ENCODE measurements at places on chromosomes 6 and 20. TPM values are rescaled to one million over a fixed set of nuclear protein-coding genes. Genes with fewer than 3 reads are reported as not detected.

DNA sequence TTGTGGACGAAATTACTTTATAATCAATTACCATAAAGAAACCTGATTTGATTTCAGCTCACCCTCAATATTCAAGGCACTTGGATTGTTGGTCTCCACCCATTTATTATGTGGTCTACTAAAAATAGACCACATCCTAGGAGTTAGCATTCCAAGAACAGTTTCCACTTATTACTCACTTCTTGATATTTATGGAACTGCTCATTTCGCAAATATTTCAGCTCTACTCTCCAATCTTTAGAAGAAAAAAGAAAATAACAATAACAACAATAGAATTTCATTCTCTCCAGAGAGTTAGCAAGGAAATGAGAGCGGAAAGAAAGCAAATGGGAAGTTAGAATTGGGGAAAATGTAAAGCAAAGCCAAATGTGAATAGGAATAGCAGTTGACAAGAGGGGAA lies 26.2 kb upstream of the HDAC2 start:
- DNase-seq: no peak

The OPRL1 gene
- total RNA-seq: 1.8 TPM

DNA sequence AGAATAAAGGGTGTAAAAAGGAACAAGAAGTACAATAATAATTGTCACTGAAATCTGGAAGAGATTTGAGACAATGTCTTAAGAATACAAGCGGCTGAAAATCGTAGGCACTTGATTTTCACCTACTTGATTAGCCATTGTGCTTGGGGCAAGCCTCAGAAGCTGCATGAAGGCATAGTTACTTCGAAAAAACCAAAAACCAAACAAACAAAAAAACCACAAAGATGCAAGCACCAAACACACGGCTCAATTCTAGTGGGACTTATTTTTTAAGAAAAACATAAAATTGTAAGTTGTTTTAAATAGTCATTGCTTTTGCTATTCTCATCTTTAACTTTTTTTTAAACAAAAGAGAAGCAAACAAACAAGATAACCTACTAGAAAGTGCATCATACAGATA lies 235.6 kb downstream of the OGFRL1 start:
- DNase-seq: no peak

GRCh38 chr20:37345339-37346235 lies at the start of gene SRC:
Gene SRC, plus strand, starts transcription at chr20:37346140. Its CDS starts 38,014 bp downstream, at chr20:37384154.
- DNase-seq: peak; percentile 63

DNA sequence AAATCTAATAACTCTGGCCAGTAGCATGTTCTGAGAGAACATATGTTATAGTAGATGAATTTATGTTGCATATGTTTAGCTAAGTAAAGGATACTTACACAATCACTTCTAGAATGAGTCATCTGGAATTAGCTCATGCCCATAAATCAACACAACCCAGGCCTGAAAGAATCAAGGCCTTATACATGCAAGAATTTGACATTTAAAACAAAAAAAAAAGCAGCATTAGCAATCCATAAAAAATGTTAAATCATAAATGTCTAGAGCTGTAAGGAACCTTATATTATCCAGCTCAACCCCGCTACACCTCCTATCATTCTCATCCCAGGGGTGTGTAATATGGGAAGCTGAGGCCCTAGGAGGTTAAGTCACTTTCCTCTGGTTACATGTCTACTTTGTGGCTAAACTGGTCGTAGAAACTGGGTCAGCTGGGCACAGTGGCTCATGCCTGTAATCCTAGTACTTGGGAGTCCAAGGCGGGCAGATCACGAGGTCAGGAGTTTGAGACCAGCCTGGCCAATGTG lies 105.2 kb upstream of the CARMIL1 start:
- DNase-seq: no peak

DNA sequence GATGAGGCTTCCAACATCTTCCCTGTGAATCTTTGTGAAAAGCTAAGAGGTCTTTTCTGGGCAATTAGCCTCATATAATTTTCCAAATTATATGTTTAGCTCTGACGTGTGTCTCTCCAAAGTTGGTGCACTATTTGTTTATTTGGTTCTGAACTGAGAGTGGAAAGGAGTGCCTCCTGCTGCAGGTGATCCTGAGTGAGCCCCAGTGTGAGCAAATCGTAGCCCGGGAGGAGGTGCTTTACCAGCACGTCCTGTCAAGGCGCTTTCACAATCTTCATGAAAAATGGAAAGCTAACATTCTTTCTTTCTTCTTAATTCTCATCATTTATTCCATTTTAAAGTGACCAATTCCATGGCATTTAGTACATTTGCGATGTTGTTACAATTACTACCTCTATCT lies 231.9 kb downstream of the BMP2 start:
- DNase-seq: no peak

DNA sequence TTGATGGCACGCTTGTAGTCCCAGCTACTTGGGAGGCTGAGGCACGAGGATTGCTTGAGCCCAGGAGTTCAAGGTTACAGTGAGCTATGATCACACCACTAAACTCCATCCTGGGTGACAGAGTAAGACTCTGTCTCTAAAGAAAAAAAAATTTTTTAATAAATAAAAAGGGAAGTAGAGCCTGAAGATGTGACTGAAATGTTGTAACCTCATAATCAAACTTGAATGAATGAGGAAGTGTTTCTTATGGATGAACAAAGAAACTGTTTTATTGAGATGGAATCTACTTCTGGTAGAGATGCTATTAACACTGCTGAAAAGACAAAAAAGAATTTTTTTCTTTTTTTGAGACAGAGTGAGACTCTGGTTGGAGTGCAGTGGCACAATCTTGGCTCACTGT lies 6.7 kb downstream of the MAK start:
- DNase-seq: no peak

The EEF1A2 gene
- not detected for total RNA-seq

- no peak for DNase-seq
These were observed 2.1 kb downstream of the AVP start for GRCh38 chr20:3082306-3082951.

- DNase-seq: no peak
These were observed 88.1 kb downstream of the MAP3K4 start for GRCh38 chr6:161079566-161080262.

DNA sequence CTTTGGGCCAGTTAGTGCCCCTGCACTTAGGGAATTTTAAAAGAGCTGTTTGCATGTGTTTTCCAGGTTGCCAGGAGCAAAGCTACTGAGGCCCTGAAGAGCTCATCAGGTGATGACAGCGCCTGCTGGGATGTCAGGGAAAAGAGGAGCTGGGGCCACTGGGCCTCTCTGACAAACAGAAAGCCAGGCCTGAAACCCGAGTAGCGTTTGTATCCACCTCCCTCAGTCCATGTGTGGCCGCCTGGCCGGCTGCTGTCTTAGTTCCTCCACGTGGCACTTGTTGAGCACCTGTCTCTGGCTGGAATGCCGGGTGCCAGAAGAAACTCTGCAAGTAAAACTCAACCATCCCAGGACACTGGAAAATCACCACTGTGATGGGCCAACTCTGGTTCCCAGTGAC lies 601.2 kb downstream of the CDH26 start:
- DNase-seq: no peak

GRCh38 chr6:116088946-116089345 lies 11.7 kb upstream of the NT5DC1 start:
- no peak for DNase-seq

- no peak for DNase-seq
These were observed 93.6 kb upstream of the ADGRF1 start for GRCh38 chr6:47135772-47136171.

- no peak for DNase-seq
These were observed 2.5 kb upstream of the POU5F1 start for GRCh38 chr6:31172973-31173384.

The CNR1 gene
- not detected for total RNA-seq

DNA sequence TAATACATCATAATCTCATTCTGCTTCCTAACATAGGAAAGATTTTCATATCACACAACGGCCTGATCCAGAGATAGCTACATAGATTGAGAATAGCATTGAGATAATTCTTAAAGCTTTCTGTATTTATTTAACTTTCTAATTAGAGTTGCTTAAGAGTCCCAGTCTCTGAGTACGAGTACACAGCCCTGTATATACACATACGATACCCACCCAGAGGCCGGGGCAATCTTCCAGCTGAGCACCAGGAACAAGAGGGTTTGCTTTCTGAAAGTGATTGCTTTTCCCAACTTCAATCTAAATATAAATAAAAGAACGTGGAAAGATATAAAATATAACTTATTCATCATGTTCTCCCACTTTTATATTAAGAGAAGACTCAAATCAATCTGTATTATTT lies 313.8 kb downstream of the COL12A1 start:
- DNase-seq: no peak

The F13A1 gene
- total RNA-seq: 0.34 TPM

DNA sequence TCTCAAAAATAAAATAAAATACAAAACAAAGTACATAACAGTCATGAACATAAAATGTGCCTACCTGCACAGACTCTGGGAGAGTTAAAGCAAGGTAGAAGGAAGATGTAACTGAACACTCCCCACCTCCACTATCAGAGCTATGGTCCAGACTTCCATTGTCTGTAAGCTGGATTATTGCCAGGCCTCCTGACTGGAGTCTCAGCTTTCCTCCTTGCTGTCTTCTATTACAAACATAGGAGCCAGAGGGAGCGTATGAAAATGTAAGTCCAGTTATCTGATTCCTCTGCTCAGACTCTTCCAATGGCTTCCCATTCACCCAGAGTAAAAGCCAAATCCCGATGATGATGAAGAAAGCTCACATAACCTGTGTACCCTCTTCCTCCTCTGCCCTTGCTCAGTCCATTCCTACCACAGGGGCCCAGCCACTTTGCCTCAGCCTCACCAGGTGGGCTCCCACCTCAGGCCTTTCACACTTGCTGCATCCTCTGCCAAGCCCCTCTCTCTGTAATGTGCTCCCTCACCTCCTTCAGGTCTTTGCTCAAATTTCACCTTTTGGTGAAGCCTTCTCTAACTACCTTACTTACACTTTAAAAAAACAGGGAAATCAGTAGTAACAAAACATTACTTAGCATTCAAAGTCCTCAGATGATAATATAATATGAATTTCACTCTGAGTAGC lies 194.1 kb downstream of the RIMS1 start:
- no peak for DNase-seq

Measured in activated naive CD8-positive, alpha-beta T cell treated with anti-CD3 and anti-CD28 coated beads, Interleukin-2, amount 10 ng/mL, durations not matched to agents 7 days and 5 days (primary cell).